ENCODE measurements at places on chromosomes 5 and 9.

DNA sequence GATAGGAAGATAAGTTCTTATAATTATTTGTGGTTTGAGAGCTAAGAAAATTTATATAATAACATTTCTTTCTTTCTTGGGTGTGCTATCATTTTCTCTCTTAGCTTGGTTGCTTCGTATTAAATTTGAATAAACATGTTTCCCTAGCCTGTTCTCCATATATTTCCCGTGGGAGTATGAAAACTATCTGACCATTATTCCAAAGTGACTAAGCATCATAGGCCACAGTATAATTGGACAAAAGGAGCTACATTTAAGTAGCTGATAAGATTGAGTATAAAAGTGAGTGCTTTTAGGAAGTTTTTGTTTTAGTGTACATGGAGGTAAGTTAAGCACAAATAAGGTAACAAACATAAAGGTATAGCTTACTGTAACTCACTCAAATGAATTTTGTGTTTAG lies 8.4 kb upstream of the OSMR start:
- no peak for DNase-seq

- DNase-seq, result no peak
These were observed 37.9 kb downstream of the LNPEP start for GRCh38 chr5:96973532-96974401.

DNA sequence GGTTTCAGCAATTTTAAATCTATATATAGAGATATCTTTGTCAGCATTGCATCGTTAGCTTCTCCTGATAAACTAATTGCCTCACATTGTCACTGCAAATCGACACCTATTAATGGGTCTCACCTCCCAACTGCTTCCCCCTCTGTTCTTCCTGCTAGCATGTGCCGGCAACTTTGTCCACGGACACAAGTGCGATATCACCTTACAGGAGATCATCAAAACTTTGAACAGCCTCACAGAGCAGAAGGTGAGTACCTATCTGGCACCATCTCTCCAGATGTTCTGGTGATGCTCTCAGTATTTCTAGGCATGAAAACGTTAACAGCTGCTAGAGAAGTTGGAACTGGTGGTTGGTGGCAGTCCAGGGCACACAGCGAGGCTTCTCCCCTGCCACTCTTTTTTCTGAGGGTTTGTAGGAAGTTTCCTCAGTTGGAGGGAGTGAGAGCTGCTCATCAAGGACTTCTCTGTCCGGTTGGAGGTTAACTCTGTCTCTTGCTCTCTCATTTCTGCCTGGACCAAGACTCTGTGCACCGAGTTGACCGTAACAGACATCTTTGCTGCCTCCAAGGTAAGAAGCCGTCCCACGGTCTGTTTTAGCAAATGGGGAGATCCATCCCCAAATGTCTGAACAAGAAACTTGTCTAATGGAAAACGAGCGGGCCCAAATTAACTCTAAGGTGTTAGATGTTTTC lies at the start of gene IL4:
Gene IL4, plus strand, starts transcription at position 51 of the 692 bp plus-strand sequence. Its CDS starts 62 bp downstream, at position 113.
- no peak for DNase-seq

DNA sequence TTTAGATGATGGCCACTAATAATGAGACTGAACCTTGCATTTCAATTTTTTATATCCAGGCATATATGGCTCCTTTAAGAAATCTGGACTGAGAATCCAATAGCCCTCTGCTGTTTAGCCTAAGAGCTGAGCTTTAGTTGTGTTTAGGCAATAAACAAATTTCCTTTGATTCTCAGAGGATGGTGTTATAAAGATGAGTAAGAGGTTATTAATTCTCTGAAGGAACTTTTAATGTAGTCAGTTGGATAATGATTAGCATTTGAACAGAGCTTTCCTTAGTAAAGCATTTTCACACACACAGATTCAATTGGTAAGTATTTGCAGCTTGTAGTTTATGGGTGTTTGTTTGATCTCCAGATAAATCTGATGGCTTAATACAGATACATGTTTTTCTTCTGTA lies 149.6 kb downstream of the PRR16 start:
- no peak for DNase-seq

GRCh38 chr5:89337-90286 lies 2.4 kb upstream of the PLEKHG4B start:
- no peak for DNase-seq

DNA sequence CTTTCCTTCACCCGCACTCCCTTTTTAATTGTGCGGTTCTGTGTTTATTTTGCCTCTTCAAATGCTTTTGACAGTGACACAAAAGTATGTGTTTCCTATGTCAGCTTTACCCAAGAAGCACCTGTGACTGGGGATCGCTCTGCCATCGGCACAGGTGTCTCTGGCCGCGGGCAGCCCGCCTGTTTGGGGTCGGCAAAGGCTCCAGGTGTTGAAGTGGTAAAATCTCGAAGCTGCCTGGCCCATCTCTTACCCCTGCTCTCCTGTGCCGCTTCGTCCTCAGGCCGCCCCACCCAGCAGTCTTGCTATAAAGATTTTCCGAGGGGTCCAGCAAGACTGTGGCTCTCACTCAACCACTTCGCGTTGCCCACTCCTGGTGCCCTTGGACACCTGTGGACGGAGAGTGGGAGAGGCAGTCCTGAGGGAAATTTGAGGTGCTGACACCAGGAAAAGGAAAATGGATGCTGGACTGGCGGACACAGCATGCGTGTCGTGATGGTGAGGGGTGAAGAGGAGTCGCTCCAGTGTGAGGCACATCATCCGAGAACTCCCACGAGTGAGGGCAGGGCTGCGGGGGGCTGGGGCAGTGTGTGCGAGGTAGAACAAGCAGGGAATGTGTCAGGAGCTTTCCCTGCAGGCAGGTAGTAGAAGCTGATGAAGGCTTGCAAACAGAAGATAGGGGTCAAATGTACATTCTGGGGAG lies 29.1 kb upstream of the CEP72 start:
- no peak for DNase-seq

DNA sequence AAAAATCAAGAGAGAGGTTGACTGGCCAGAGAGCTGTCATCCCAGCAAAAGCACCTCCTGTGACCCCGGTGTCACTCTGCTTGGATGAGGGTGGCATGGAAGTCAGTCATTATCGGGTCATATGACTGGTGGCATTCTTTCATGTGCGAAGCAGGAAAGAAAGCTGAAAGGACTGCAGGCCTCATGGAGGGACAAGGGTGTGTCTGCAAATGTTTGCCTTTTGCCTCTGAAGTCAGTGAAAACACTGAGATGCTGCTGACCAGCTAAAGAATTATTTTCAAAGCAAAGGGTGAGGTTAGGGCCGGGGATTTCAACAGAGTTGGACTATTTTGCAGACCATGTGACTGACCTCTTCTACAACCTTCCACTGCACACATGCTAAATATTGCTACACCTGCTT lies 298.3 kb downstream of the CSNK1G3 start:
- DNase-seq, result no peak

DNA sequence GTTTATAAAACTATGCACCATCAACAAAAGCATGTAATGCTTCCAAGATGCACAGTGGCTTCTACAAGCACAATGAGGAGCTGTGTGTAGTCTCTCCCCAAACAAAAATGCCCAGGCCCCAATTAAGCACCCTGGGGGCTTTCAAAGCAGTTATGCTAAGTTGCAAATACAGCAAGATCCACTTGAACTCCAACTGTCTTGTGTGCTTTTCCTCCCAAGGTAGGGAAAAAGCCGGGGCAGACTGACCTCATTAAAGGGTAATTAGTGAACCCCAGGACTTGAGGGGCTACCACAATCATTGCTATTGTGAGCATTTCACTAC lies 13.1 kb downstream of the ZNF608 start:
- no peak for DNase-seq

- DNase-seq, result no peak
These were observed 10.2 kb downstream of the NREP start for GRCh38 chr5:111746791-111747190.

- no peak for DNase-seq
These were observed 343.7 kb upstream of the KCNN2 start for GRCh38 chr5:114018186-114018585.

- DNase-seq, result no peak
These were observed 255.8 kb downstream of the SLCO4C1 start for GRCh38 chr5:102040326-102040725.

GRCh38 chr5:88142886-88143692 lies 125.6 kb downstream of the TMEM161B start:
- DNase-seq, result no peak

GRCh38 chr5:168172760-168173223 lies 118.7 kb upstream of the WWC1 start:
- DNase-seq, result no peak

DNA sequence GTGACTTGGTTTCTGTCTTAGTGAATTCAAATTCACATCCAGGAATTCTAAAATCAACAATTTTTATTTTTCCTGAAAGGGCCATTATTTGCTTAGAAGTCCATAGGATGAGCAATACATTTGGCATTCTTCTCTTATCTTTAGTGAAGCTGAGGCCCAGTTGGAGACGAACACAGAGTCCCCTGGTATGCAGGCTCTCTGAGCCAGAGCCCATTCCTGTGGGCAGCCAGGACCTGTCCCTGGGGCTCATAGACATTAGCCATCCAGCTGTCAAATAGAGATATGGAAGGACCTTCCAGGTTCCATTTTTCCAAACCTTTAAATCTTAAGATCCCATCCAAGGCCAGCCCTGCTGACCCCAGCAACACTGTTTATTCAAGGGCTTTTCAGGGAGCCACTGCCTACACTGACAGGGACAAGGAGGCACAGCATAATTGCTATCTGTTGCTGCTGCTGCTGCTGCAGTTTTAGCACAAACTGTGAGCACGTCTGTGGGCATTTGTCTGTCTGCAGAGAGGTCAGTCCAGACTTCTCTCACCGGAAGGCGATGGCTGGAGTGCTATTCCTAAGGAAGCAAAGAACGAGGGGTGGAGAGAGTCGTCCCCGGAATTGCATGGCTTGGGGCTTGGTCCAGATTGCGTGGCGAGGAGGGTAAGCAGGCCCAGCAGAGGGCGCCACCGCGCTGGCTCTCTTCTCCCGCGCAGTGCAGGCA lies 639.0 kb downstream of the CCDC171 start:
- DNase-seq, result no peak

GRCh38 chr9:84270847-84271530 lies 69.6 kb downstream of the SLC28A3 start:
- DNase-seq, result no peak

GRCh38 chr9:137807721-137808703 lies 69.6 kb upstream of the CACNA1B start:
- no peak for DNase-seq

DNA sequence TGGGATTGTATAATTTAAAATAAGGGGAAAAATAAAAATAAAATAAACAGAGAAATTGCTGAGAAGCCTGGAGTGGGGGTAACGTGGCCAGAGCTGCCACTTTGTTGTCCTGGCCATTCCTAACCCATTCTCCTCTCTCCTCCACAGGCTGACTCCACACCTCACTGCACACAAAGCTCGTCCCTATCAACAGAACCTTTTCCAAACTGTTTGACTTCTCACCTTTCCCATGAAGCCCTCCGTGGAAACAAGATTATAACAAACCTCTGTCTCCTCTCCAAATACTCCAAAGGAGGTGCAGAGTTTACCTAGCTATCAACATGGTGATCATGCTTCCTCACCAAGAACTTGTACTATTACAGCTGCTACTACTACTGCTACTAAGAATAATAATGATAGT lies 151.1 kb downstream of the GLIS3 start:
- no peak for DNase-seq

DNA sequence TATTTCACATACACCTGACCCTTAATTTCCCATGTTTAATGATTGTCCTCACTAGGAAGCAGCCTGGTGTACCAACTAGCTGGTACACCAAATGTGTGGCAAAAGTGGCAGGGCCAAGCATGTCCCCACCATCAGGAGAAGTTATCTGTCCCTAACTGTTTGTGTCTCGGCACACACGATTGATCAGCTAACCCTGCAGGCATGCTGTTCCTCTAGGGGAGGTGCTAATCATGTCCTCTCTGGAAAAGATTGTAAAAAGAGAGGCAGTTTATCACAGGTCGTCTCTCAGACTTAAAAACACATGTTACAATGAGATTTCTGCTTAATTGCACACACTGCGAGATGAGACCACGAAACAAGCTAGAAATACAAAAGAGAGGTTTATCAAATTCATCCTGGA lies 342.7 kb downstream of the DIRAS2 start:
- DNase-seq, result no peak

GRCh38 chr9:134602547-134603362 lies 38.8 kb upstream of the COL5A1 start:
- DNase-seq, result no peak

DNA sequence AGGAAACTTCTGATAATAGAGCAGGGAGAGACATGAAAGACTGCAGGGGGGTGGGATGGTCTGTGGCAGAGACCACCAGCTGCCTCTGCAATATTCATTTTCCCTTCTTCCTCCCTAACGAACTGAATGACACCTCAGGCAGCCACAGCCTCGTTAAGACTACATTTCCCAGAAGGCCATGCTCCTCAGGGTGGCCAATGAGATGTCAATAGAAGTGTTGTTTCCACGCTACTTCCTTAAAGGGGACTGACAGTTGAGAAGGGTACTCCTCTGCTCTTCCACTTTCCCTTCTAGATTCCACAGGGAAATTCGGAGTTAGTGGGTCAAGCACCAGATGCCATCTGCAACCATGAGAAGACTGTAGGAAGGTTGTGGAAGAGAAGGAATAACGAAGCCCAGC lies 52.0 kb upstream of the DAPK1 start:
- no peak for DNase-seq

DNA sequence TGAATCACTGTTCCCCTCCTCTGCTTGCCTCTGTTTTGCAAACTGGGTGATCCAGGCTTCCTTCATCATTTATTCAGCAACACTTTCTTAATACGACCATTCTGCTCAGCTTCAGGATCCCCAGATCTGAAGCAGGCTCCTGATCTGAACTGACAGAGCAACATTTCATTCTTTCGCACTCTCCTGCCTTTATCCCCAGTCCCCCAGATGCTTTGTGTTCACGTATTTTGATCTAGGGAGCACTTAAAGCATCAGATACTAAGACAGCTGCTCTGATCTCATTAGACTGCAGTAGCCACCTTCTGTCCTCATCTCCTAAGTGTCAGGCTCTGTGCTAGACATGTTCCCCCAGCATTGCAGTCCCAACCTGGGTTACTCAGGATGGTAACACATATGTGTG lies 158.0 kb downstream of the TRIO start:
- DNase-seq, result no peak

DNA sequence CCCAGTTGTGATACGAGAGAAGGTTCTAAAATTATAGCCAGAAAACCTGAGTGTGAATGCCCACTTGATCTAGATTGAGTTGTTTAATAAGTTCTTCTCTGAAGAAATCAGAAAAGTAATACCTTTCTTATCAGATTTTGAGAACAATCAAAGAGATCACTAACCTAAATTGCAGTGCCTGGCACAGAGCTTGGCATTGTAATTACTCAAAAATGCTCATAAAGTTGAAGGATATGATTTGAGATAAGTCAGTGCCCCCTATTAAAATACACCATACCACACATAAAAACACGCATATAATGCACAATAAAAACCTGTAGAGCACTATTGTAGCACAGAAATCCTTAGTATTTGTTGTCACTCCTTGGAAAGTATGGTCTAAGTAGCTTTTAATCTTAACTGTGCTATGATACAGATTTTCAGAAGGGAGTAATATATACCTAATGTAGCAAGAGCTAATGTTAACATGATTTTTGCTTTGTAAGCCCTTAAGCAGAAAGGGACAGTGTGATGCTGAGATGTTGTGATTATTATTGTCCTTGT lies 257.5 kb upstream of the CDH18 start:
- no peak for DNase-seq

GRCh38 chr5:138149530-138149929 lies 10.3 kb upstream of the NME5 start:
- DNase-seq, result no peak

- DNase-seq, result no peak
These were observed 219.2 kb upstream of the PANK3 start for GRCh38 chr5:168798065-168799023.

Data from stimulated activated CD8-positive, alpha-beta memory T cell treated with anti-CD3 and anti-CD28 coated beads, Interleukin-4, amount 100 ng/mL, for 4 hours (primary cell).